ENCODE measurements at places on chromosomes 6 and 20. TPM values are rescaled to one million over a fixed set of nuclear protein-coding genes. Genes with fewer than 3 reads are reported as not detected.
A peak's percentile ranks its signal among the peaks of the same experiment; 100 is the strongest.

- DNase-seq = no peak
These were observed 43.7 kb downstream of the LRP11 start for GRCh38 chr6:149820506-149820905.

GRCh38 chr6:22499815-22500214, 69.6 kb upstream of the HDGFL1 start:
- DNase-seq = no peak

GRCh38 chr6:21769405-21769861, 175.9 kb downstream of the SOX4 start:
- DNase-seq = no peak

- DNase-seq = peak; percentile 79
These were observed 369.0 kb downstream of the THBS2 start for GRCh38 chr6:168884646-168885086.

GRCh38 chr20:40809361-40809760, 120.3 kb upstream of the MAFB start:
- DNase-seq = no peak

- no peak for DNase-seq
These were observed 2.3 kb downstream of the TFAP2C start for GRCh38 chr20:56631318-56631989.

GRCh38 chr6:139429580-139430145, 55.2 kb upstream of the CITED2 start:
- DNase-seq = no peak

GRCh38 chr6:7176208-7176607, 68.4 kb downstream of the RREB1 start:
- no peak for DNase-seq

GRCh38 chr6:39313526-39314272, 520 bp downstream of the KCNK17 start:
- DNase-seq = no peak

GRCh38 chr6:15673666-15674065, 10.8 kb upstream of the DTNBP1 start:
- no peak for DNase-seq

GRCh38 chr6:87917886-87918285, 129.8 kb upstream of the SPACA1 start:
- DNase-seq = no peak

DNA sequence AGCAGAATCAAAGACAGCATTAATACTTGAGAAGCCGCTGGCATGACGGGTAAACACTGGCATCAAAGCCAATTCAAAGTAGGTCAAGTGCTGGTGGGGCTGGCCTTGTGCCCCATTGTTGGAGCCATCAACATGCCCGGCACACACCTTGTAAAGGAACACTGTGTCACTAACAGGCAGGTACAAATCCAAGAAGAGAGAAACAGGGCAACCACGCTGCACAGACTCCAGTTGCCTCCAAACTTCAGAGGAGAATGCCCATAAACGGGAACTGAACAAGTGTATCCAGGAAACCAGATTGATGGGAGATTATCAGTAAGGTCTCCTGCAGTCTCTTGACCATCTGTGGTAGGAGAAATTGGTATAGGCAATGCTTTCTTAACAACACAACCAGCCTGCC, 127.0 kb upstream of the STXBP5 start:
- DNase-seq = no peak

TMEM170B gene
- 2.7 TPM for total RNA-seq

MMS22L gene
- total RNA-seq = 32.0 TPM

GRM1 gene
- total RNA-seq = not detected

TAF4 gene
- 20.5 TPM for total RNA-seq

OR2B6 gene
- total RNA-seq = not detected

ALDH8A1 gene
- total RNA-seq = 0.85 TPM

All from CD8-positive, alpha-beta memory T cell (primary cell).